Activated CD4-positive, alpha-beta T cell treated with anti-CD3 and anti-CD28 coated beads for 24 hours (primary cell): ENCODE measurements at places on chromosomes 4 and X.

- DNase-seq = no peak
Observed at GRCh38 chr4:151426513-151426912, 17.5 kb downstream of the FHIP1A start.

GRCh38 chrX:118554511-118554910 is 58.9 kb downstream of the DOCK11 start:
- no peak for DNase-seq

DNA sequence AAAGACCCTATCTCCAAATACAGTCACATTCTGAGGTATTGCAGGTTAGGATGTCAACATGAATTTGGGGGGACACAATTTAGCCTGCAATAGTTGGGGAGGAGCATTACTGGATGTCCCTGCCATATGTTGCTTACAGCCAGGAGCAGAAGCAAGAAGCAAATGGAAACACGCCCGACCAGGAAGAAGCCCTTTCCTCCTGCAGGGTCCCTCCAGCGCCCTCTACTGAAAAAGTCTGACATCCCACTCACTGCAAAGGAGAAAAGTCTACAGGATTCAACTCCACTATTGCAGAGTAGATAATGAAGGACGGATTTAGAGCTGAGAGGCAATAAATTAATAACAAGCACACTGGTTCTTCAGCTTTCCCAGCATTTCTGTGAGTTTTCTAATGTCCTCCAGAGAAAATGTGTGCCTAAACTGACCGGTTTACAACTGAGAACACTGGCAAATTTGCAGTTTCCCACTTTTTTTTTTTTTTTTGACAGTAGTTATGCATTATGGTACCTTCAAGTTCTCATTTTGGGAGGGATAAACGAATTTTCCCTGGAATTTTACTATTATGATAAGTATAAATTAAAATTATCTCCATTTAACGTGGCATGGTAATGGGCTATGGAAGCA is 31.7 kb downstream of the COQ2 start:
- DNase-seq = peak; percentile 49

GRCh38 chr4:10808591-10808990 is 124.0 kb upstream of the CLNK start:
- DNase-seq = no peak

- DNase-seq = no peak
Observed at GRCh38 chrX:100975212-100975611, 5.7 kb downstream of the ARL13A start.

GRCh38 chr4:77151241-77151640 is 5.8 kb upstream of the CCNG2 start:
- DNase-seq = no peak

DNA sequence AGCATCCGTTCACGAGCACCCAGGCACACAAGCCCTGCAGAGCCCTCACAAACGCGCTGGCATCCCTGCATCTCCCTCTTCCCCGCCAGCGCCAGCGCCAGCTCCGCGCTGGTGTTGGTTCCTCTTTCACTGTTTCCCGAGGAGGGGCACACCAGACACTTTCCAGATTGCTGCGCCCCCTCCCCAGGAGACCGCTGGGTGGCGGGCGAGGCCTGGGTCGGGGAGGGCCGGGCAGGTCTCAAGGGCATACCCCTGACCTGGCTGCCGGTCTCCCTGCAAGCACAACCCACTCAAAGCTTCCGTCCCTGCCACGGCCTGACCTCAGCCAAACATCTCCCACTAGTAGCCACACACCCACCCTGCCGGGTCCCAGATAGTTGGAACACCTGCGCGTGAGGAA is 2.2 kb upstream of the NKX1-1 start:
- DNase-seq = no peak

DNA sequence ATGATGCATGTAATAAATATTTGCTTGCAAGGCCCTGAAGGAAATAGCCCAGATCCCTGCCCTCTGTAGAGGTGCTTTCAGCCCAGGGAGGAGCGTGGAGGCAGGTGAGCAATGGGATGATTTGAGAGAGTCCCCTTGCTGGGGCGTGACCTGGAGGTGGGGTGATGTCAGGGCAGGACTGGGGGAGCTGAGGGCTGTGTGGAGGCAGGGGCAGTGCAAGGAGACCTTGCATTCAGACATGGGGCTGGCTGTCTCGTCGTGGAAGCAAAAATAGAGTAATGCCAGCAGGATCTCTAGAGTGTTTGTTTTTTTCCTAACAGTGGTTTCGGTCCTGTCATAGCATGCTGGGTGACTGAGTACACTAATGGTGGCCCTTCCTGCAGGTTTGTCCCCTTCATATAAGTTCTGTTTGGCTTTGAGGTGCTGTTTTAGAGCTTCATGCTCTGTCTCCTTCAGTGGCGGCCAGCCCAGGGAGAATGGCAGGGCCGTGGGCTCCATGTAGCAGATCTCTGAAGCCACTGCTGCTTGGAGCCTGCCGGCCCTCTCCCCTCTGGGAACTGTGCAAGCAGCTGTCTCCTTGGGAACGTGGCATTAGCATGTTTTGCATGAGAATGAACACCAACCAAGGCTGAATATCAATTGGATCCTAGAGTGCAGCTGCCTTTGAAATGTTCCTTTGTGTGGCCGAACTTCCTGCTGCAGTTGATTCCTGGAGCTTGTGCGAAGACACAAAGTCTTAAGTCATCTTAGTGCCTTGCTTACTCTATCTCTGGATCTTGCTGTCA is 39.3 kb upstream of the CLDN34 start:
- no peak for DNase-seq

GRCh38 chr4:20752641-20753040 is 52.4 kb downstream of the PACRGL start:
- no peak for DNase-seq

DNA sequence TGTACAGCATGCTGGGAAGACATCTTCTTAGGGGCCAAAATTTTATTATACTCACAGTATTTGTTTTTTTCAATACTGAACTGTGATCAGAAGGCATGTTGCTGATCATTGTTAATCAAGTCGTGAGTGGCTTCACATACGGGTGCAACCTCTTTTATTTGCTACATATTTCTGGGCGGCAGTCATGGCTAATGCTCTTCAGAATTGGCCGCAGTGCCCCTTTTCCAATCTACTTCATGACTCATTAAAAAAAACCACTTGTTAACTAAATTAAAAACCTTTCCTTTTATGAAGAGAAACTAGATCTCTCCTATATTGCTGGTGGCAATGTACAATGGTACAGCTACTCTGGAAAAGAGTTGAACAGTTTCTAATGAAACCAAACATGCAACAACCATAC is 101.5 kb upstream of the C1GALT1C1 start:
- no peak for DNase-seq

GRCh38 chr4:113445286-113445685 is 316.3 kb downstream of the CAMK2D start:
- DNase-seq = no peak

GRCh38 chrX:101219864-101220346 is 319 bp downstream of the DRP2 start:
- DNase-seq = no peak

- DNase-seq = no peak
Observed at GRCh38 chr4:4819213-4819606, 40.3 kb upstream of the MSX1 start.

GRCh38 chr4:81455897-81456296 is 15.8 kb downstream of the RASGEF1B start:
- DNase-seq = no peak

- DNase-seq = no peak
Observed at GRCh38 chr4:14967982-14968381, 34.3 kb upstream of the CPEB2 start.

- DNase-seq = no peak
Observed at GRCh38 chr4:52873861-52874343, 11.8 kb downstream of the RASL11B start.

- DNase-seq = no peak
Observed at GRCh38 chr4:151439320-151439719, 30.3 kb downstream of the FHIP1A start.

DNA sequence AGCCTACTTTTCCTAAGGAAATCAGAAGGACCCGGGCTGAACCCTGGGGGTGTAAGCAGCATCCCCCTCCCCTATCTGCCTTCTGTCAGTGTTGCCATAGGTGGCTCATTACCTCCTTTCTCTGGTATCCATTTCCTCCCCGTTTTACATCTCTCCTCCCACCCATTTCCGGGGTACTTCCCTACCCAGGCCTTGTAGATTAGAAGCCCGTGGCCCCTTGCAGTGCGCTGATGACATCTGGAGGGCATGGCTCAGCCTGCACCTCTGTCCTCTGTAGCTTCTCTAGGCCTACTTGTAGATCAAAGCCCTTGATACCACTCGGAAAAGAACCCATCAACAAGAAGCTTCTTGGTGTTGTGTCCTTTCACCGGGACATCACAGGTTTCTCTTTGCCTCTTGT is 71.8 kb downstream of the NBDY start:
- no peak for DNase-seq

GRCh38 chrX:103157496-103158316 is 57.2 kb upstream of the BEX4 start:
- no peak for DNase-seq

DNA sequence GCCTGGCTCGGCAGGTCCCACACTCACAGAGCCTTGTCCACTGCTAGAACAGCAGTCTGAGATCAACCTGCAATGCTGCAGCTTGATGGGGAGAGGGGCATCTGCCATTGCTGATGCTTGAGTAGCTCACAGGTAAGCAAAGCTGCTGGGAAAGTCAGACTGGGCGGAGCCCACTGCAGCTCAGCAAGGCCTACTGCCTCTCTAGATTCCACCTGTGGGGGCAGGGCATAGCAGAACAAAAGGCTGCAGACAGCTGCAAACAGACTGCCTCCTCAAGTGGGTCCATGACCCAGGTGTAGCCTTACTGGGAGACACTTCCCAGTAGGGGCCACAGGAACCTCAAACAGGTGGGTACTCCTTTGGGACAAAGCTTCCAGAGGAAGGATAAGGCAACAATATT is 110.6 kb upstream of the ADAMTS3 start:
- no peak for DNase-seq

GRCh38 chrX:13091111-13091765 is 46.8 kb upstream of the FAM9C start:
- DNase-seq = no peak

DNA sequence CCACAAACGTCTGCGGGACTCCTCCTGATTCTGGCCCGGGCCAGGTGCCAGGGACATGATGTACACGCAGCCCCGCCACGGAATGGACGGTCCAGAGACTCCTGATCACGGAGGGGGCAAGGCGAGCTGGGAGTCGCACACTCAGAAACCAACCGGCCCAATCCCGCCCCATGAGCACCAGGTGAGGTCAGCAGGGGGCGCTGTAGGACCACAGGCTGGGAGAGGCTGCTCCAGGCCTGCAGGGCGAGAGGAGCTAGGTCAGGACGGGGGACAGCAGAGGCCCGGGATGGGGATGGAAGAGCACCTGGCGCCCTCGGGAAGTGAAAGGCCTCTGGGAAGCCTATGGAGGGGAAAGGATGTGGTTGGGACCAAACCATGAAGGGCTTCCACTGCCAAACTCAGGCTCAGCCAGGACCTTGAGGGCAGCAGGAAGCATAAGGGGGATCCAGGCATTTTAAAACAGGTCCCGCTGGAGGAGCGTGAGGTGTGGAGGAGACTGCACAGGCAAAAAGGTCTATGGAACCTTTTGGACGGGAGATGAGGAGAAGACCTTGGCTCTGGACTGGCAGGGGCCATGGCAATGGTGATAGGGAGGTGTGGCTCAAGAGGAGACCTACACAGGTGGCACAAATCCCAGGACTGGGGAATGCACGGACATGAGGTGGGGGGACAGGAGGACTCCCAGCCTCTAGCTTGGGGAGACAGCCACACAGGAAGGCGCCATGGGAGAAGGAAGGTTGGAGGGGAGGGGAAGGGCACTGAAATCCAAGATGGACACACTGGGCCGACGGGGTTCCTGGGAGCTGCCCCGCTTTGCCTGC is 79.2 kb downstream of the MTMR1 start:
- DNase-seq = peak; percentile 66

- DNase-seq = no peak
Observed at GRCh38 chr4:182179105-182179504, 64.1 kb upstream of the TENM3 start.
